Upper lobe of right lung (tissue), 1 donor: ENCODE measurements at places on chromosomes 4 and X. TPM values are rescaled to one million over a fixed set of nuclear protein-coding genes. Genes with fewer than 3 reads are reported as not detected.

Gene ADAM29
- not detected for total RNA-seq

Gene TBX22
- not detected for total RNA-seq

Gene BMX
- total RNA-seq, result 3.6 TPM

Gene DDIT4L
- 0.98 TPM for total RNA-seq

Gene ZCCHC12
- 0.41 TPM for total RNA-seq

Gene TLR10
- total RNA-seq, result 0.78 TPM

DNA sequence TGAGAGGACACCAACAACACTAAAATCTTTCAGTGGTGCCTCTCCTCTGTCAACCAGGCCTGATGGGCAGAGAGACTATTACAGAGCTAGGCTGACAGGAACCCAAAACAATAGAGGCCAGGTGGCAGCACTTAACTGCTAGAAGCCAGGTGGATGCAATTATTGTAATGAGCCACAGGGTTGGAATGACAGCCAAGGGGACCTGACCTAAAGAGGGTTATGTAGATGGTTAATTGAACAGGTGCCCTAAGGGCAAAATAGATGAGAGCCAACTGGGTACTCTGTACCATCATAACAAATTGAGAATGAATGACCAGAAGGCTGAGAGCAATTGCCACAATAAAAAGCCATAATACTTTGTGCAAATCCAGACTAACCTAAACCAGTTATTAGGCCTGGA, 24.7 kb upstream of the FRAS1 start:
- H3K27ac ChIP-seq, result no peak overlapping the region
- H3K4me3 ChIP-seq, result no peak overlapping the region
- H3K27me3 ChIP-seq, result no peaks in the 10 kb centered on the region
- no peaks in the 10 kb centered on the region for H3K4me1 ChIP-seq

GRCh38 chr4:104063341-104063740, 343.6 kb upstream of the TACR3 start:
- no peaks in the 10 kb centered on the region for H3K4me1 ChIP-seq
- no peaks in the 10 kb centered on the region for H3K36me3 ChIP-seq
- H3K27ac ChIP-seq, result no peak overlapping the region
- H3K4me3 ChIP-seq, result no peak overlapping the region

DNA sequence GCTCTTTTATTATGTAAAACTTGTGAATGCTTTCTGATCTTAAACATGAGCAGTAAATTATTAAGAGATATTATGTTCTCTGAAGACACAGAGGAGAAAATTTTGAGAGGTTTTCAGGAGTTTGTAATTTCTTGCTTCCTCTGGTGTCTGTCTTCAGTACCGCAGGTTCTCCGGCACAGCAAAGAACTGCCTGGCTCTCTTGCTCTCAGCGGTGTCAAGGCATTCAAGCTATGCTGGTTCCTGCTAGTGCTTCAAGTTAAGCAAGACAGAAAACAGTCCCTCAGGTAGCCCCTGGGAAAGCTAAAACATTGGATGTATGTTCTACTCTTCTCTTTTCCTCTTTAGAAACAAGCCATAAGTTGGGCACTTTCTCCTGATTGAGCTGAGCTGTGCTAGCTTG, 120.2 kb upstream of the CENPE start:
- H3K4me1 ChIP-seq, result no peaks in the 10 kb centered on the region
- no peak for DNase-seq
- H3K27me3 ChIP-seq, result no peaks in the 10 kb centered on the region
